H7 (cell line): ENCODE measurements at places on chromosomes 2 and 18. TPM values are rescaled to one million over a fixed set of nuclear protein-coding genes. Genes with fewer than 3 reads are reported as not detected.

DNA sequence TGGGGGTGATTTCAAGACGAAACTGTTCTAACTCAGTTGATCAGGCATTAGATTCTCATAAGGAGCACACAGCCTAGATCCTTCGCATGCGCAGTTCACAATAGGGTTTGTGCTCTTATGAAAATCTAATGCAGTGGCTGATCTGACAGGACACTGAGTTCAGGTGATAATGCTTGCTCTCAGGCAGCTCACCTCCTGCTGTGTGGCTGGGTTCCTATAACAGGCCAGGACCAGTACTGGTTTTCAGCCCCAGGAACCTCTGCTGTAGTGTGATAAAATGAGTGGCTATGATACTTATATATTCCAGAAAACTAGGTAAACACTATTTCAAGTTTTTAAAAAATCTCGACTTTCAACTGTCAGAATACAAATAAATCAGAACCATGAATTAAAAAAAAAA lies 271.4 kb downstream of the GALNT13 start:
- DNase-seq, result no peak

- DNase-seq, result no peak
Observed at GRCh38 chr18:35692866-35693265, 111.3 kb downstream of the GALNT1 start.

DNA sequence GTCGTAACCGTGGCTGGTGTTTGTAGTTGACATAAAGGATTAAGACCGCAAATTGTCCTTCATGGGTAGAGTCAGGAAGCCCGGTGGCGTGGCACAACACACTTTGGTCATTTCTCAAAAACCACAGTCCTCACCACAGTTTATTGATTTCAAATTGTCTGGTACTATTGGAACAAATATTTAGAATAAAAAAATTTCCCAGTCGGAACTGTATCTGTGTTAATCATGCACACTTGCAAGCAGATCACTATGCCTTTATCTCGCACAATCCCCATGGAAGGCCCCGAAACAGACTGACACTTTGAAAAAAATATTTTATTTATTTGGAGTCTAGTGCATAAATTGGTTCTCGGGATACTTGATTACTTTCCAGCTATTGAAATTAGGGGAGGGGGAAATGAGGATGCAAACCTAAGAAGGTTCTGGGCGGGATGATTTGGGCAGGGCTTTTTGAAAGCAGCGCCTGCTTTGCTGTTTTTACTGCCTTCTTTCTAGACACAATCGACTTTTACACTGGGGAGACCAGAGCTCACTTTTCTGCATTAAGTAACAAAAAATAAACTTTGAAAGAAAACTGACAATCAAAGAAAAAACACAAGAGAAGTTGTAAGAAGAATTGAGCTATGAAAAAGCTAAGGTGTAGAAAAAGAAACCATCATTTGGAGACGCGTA lies 15.4 kb upstream of the HOXD1 start:
- no peak for DNase-seq

- DNase-seq, result no peak
Observed at GRCh38 chr2:106114166-106114565, 79.9 kb downstream of the UXS1 start.

DNA sequence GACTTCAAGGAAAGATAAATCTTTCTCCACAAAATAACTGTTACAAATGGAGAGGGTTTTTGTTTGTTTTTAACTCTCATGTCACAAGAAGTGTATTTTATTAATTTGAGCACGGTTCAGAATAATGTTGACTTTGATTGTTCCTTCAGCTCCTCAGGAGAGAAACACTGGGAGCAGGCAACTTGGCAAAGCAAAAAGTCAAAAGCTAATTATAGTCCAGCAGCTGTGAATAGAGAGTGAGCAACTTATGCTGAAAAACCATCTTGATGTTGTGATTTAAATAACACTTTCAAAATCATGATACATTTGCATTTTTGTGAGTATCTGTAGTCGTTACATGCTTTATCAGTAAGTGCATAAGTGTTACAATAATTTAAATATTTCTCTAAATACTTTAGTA lies 37.5 kb upstream of the TTN start:
- DNase-seq, result no peak

DNA sequence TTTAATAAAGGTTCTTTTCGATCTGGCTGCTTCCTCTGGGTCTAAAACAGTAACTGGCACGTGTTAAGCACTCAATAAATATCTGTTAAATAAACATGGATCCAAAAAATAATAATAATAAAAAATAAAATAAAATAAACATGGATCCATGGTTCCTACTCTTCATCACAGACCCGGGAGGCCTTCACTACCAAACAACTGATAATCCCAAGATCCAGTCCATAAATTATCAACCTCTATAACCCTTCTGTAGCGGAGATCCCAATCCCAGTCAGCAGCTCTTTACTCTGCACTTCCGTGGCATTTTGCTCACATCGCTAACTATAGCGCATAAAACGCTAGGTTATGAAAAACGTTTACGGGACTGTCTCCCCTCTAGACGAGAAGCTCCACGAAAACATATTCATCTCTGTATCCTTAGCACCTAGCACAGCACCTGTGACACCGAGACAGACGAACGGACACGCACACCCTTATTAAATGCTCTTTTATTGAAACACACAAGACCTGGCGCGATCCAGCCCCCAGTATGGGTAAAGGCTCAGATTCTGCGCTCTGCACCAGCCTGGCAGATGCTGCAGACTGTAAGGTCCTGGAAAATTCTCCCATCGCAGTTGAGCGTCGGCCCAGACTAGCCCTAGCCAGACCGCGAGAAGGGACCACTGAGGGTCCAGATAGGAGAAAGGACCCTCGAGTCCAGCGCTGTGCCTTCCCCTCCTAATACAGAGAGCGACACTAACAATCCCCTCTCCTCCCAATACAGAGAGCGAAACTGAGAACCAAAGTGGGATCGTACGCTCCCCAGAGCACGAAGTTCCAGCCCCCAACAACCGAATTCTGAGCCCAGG lies 770 bp downstream of the NBAS start:
- no peak for DNase-seq

DNA sequence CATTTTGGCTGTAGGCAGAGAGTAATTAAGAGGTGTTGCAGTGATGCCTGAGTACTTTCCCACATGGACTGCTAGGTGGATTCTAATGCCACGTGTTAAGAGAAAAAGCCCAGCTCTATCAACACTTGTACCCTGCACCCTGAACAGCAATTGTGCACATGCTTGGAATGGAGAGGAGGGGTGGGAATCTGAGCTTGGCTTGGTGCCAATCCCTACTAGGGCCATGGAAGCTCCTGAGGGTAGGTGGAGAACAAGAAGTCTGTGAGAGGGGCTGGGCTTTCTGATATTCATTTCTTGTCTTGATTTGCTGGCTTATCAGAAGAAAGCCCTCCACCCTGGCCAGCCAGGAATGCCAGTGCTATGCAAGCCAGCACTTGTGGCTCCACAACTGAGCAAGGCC lies 292.2 kb downstream of the KCNS3 start:
- no peak for DNase-seq

GRCh38 chr2:161246281-161246680 lies 61.9 kb upstream of the PSMD14 start:
- DNase-seq, result no peak

- no peak for DNase-seq
Observed at GRCh38 chr2:85536479-85536878, 2.5 kb upstream of the MAT2A start.

GRCh38 chr2:78676921-78677696 lies 348.4 kb upstream of the REG3G start:
- no peak for DNase-seq

GRCh38 chr2:127463155-127463991 lies 45.1 kb downstream of the PROC start:
- DNase-seq, result peak; percentile 73

DNA sequence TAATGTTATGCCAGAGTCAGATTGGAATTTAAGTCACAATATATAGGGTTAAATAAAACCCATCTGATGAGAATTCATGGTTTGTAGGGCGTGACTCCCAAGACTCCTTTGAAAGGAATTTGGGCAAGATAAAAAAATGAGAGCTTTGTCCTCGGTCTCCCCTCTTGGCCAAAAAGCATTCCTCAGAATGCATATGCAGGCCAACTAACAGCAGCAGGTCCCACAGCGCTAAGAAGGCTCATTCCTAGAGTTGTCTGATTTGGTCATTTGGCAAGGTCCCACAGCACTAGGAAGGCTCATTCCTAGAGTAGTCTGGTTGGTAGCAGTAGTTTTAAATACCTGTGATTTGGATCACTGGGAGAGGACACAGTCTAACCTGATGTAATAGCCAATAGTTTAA lies 106.3 kb upstream of the B3GNT2 start:
- DNase-seq, result no peak

- DNase-seq, result no peak
Observed at GRCh38 chr2:54076586-54076985, 38.8 kb upstream of the ACYP2 start.

DNA sequence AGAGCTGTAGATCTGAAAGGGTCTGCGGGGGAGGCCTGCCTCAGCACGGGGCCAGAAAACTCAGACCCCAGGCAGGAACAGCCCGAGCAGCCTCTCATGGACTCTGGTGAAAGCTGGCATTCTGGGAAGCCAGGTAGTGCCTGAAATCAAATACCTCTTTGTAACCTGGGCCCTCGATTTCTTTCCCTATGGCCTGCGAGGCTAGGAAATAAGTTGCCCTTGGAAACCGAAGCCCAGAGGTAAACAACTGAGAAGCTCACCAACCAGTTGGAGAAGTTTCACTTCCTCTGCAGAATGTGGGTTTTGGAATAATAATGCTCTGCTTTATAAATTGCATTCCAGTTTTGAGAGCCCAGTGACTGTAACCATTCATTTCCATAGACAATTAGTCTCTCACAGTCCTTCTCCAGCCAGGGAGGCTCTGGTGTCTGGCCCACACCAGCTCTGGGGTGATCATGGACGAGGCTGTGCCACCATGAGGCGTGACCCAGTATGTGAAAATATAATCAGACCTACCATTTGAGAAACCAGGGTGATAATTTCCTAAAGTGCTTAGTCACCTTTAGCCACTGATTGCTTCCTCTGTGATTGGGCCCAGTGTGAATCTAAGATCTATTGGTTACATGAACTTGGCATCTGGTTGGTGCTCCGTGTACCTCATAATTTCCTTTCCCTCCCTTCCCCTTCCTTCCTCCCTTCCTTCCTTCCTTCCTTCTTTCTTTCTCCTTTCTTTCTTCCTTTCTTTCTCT lies 133.1 kb upstream of the PELI1 start:
- peak; percentile 28 for DNase-seq

GRCh38 chr2:39741871-39742270 lies 37.2 kb downstream of the THUMPD2 start:
- DNase-seq, result no peak

DNA sequence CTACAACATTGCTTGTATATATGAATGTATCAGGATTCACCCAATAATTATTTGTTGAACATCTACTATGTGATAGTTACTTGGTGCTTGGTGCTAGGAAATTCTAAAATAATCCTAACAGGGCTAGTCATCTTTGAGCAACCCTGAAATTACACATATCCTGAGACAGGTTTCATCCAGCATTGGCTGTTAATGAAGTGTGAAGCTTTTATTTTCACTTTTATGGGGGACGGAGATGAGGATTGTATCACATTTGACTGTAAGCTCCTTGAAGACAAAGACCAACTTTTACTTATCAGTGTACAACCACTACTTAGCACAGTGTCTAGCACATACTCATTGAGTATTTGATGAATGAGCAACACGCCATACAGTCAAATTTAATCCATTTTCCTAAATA lies 6.8 kb upstream of the GALM start:
- no peak for DNase-seq

DNA sequence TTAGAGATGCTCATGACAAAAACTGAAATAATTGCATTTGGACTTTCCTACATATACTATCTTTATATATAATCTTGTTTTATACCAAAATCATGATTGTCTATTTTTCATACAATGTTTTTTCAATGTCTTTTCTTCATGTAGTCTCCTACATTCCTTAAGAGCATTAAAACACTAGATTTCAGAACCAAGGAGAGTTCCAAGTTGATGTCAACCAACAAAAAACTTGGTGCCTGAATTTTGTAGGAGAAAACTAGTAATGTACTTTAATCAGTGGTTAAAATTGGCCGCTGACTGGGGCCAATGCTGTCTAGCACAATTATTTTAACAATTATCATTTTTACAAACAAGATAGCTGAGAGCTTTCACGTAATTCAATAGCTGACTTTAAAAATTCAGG lies 678.8 kb downstream of the DCC start:
- no peak for DNase-seq

DNA sequence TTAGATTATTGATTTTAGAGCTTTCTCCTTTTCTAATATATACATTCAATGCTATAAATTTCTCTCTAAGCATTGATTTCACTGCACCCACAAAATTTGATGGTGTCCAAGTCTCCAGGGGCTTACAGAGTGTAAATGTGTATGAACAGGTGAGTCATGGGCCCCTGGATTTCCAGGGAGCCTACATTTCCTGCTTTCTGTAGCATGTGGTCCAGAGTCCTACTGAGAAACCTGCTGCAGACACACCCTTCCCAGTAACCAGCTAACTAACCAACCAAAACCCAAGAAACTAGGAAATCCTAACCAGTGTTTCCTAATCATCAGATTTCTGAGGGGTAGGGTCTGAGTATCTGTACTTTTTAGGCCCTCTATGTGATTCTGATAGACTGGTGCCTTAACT lies 39.5 kb upstream of the TANC1 start:
- no peak for DNase-seq

DNA sequence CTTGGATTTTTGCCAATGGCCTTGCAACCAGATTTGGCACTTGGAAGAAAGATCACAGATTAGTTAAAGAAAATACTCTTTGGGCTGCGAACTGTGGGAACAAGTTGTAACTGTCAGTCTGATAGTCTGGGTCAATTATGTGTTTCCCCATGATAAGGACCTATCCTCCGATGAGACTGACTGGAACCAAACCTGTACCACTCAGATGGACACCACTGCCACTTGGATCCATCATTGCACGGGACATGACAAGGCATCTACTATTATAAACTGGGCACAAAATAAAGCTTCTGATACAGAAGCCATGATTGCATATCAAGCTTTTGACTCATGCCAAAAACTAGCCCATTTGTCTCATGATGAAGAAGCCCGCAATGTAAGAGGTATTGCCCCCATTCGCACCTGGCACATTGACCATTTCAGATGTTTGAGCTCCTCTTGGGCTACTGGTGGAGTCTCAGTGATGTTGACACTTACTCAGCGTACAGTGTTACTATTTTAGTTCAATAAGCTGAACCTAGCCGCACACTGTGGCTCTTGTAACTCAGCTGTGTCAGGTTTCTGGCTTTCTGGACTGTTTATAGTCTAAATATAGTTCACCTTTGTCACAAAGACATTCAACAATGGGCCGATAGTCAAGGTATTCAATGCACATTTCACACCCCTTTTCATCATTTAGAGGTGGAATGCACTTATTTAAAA lies 179.8 kb upstream of the RBBP8 start:
- no peak for DNase-seq

GRCh38 chr2:62477573-62477972 lies 28.4 kb downstream of the TMEM17 start:
- no peak for DNase-seq

GRCh38 chr18:1544016-1544415 lies 639.3 kb downstream of the ADCYAP1 start:
- no peak for DNase-seq

USP37 gene
- total RNA-seq, result 12.4 and 14.5 TPM in 2 replicates

ANKRD30BL gene
- not detected in 2 replicates for total RNA-seq

PLB1 gene
- total RNA-seq, result not detected in 2 replicates

UNC80 gene
- 0.17 and 0.18 TPM in 2 replicates for total RNA-seq

EFEMP1 gene
- total RNA-seq, result 9.4 and 12.4 TPM in 2 replicates

CARF gene
- total RNA-seq, result 1.9 and 6.1 TPM in 2 replicates

SERPINB13 gene
- not detected in 2 replicates for total RNA-seq

PSMA8 gene
- not detected in 2 replicates for total RNA-seq

CFAP65 gene
- 0.11 TPM in 1 of 2 replicates, not detected in the other for total RNA-seq

CYP27C1 gene
- total RNA-seq, result 0.59 and 0.83 TPM in 2 replicates

NCKAP5 gene
- total RNA-seq, result 0.15 and 0.55 TPM in 2 replicates

GKN2 gene
- not detected in 2 replicates for total RNA-seq

SLC14A1 gene
- not detected in 2 replicates for total RNA-seq

FAM117B gene
- total RNA-seq, result 6.9 and 8.1 TPM in 2 replicates
